ENCODE measurements at places on chromosomes 11 and 22.

- no peak for DNase-seq
These were observed 35.9 kb upstream of the WNT7B start for GRCh38 chr22:46012881-46013281.

- no peak for DNase-seq
These were observed 71.0 kb upstream of the PPARA start for GRCh38 chr22:46079093-46079860.

GRCh38 chr11:42674436-42674835 is 637.4 kb upstream of the API5 start:
- no peak for DNase-seq

- DNase-seq, result no peak
These were observed at the start of gene APOL3 for GRCh38 chr22:36160499-36160942. Gene APOL3, minus strand, starts transcription at chr22:36160755. Its CDS starts 11,700 bp downstream, at chr22:36149055.

- no peak for DNase-seq
These were observed 42.9 kb downstream of the IGF2 start for GRCh38 chr11:2096011-2096918.

GRCh38 chr11:1260023-1260501 is 37.2 kb downstream of the MUC5B start:
- no peak for DNase-seq

GRCh38 chr22:27692243-27692642 is 109.3 kb downstream of the MN1 start:
- DNase-seq, result no peak

- no peak for DNase-seq
These were observed 17.1 kb upstream of the SCN3B start for GRCh38 chr11:123671534-123671933.

- DNase-seq, result no peak
These were observed 978 bp downstream of the CSDC2 start for GRCh38 chr22:41561788-41562187.

- DNase-seq, result no peak
These were observed 590.2 kb upstream of the LRRC4C start for GRCh38 chr11:42049650-42050049.

- no peak for DNase-seq
These were observed 35.2 kb downstream of the KIRREL3 start for GRCh38 chr11:126965331-126965730.

DNA sequence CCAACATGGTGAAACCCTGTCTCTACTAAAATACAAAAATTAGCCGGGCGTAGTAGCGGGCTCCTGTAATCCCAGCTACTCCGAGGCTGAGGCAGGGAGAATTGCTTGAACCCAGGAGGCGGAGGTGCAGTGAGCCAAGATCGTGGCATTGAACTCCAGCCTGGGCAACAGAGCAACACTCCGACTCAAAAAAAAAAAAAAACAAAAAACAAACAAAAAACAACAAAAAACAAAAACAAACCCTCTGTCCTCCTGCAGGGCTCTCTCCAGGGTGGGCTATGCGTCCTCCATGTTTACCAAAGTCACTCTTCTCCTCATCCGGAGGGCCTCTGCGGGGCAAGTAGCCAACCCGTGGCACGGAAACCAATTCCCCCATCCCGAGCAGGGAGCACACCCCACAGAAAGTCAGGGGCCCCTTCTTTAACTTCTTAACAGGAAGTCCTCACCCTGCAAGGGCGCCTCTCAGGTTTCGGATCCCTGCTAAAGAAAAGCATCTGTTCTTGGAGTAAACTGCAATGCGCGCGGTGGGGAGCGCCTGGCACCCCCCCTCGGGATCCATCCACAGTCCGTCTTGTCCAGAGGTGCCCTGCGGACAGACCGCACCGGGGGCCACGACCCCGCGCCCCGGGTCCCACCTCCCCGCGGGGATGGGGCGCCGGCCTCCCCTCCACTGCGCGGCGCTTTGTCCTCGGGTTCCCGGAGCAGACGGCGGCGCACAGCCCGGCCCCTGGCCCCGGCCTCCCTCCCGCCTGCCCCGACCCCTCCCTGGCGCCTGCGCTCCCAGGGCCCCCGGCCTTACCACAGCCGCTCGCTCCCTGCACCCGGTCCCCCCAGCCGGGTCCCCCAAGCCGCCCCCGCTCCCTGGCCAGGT is 712 bp downstream of the CERK start:
- DNase-seq, result no peak

GRCh38 chr11:72326151-72326848 is 82.3 kb upstream of the PHOX2A start:
- no peak for DNase-seq

DNA sequence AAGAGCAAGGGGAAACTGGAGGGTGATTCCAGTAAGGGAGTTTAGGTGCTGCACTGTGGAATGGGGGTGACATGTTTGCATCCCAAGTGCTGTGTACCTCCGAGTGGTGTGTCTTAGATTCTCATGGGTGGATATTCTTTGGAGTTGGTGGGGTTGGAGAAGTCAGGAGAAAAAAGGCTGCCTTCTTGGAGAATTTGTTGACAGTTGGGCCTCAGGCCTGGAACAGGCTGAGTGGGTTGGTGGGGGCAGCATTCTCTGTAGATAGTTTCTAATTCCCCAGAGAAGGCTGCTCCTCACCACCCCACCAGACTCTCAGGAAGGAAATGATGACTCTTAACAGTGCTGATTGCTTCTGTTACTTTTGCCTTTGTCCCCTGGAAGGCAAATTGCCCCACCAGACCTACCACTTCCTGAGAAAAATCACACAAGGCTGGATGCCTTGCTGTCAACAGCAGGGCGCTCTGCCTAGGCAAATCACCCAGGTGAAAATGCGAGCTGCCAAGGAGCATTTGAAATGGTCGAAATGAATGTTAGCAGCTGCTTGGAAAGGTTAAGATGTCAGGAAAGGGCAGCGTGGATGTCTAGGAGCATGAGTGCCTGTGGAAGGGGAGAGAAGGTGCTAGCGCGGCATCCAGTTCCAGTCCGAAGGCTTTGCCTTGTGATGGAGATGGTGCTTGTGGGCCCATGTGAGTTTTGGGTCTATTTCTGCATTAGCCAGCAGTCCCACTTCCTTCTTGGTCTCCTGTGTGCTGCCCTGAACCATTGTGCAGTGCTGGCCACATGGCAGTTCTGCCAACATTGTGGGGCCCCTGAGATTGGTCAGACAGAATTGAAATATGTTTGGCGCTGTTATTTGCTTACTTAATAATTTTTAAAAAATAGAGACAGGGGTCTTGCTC is 29.7 kb upstream of the SORL1-AS1 start:
- no peak for DNase-seq

DNA sequence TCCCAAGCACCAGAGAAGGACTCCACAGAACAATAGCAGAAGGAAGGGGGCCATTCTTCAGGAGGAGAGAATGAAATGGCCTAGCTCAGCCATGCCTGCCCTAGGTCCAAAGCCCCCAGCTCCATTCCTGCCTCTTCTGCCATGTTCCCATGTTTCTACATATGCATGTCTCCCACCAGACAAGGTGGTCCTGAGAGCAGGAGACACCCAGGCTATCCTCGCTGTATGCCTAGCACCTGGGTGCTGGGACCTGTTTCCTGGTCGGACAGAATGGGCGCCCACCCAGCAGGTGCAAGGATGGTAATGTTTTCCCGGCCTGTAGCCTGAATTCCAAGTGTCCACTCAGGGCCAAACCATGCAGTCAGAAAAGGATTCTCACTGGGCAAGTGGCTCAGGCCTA is 30.2 kb upstream of the SLC35C1 start:
- no peak for DNase-seq

DNA sequence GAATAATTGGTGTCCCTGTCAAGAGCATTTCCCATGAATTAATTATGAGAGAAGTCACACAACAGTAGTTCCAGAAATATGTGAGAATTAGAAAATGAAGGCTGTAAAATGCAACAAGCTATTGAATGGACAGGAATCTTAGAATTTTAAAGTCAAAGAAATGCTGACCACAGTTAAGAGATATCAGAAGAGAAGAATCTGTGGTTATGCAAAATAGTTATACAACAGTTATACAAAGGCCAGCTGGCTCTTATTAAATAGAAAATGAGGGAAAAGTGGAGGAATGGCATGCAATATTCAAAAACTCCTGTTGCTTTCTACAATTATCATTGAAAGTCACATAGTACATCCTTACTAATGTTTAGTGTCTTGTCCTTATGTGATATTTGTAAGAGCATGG is 27.4 kb downstream of the CASP12 start:
- DNase-seq, result no peak

- DNase-seq, result no peak
These were observed 5.7 kb downstream of the MPZL2 start for GRCh38 chr11:118258410-118258809.

DNA sequence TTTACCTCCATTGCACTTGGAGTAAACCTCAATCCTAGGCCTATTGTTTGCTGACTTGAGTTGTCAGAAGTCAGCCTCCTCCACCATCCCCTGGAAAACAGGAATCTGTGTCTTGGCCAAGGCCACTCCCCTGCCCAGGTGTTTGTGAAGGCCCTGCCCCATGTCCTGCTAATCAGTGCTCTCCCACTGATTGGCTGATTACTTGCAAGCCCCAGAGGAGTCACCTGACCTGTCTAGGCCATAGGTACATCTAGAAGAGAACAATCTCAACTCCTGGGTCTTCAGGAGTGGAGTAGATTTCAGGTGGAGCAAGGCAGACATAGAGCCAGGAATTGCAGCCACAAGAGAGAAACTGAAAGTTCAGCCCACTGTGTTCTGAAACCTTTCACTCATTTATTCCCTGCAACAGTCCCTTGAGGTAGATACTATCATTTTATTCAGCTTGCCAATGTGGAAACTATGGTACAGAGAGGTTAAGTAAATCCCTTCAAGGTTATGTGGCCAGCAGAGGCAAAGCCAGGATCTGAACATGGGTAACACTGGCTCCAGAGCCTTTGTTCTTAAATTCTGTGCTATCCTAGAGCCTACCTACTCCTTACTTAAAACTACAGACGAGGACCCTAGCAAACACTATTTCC is 10.4 kb downstream of the OAF start:
- no peak for DNase-seq

DNA sequence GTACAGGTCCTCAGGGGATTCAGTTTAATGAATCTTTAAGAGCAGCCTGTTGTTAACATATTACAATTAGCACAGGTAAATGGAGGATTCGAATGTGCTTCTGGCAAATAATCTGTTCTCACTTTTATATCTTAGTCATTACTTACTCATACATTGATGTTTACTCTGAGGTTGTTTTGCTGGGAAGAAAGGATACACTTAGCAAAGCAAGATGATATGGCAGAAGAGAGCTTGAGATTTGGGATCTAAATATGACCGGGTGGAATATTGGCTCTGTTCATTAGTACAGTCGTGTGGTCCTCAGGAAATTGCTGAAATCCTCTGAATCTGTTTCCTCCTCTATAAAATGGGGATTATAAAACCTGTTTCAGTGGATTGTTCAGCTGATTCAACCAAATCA is 59.7 kb downstream of the SPON1 start:
- DNase-seq, result no peak

GRCh38 chr11:67627812-67628624 is 1.7 kb downstream of the NUDT8 start:
- DNase-seq, result no peak

DNA sequence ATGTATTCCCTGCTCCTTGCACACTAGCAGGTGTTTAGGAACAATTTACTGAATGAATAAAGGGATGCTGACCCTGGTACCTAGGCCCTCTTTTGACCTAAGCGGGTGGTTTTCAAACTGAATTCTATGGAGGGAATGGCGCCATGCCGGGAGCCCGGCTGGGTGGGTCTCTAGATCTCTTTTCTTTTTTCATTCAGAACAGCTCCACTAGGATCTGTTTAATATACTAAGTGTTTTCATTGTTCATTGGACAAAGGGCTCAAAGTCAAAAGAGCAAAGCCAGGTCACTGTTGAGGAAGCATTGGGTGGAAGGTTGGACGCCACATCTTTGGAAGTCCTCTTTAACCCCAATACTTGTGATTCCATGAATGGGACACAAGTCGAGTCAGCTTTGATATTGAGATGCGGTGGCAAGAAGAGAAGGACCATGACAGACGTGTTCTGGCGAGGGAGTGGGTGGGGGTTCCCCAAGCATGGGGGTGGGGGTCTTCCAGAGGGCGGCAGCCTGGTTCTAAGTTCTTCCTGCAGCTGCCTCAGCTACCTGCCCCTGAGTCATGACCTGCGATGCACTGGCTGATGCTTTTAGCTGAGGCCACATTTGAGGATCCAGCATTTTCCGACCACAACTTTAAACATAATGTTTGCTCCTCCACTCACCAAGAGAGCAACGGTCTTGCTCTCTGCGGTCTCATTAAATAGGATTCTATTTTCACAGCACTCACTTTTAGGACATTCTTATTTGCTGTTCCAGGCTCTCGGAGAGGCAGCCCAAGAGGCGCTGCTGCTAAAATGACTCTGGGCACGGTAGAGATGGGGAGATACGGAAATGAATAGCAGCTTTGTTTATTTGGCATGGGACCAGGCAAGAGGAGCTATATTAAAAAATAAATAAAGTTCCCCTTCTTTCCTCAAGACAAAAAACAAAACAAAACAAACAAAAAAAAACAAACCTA is 100.6 kb downstream of the FBXO7 start:
- no peak for DNase-seq

- no peak for DNase-seq
These were observed 5.2 kb downstream of the UPB1 start for GRCh38 chr22:24500277-24500820.

GRCh38 chr11:130300567-130300966 is 14.2 kb downstream of the ZBTB44 start:
- DNase-seq, result no peak

DNA sequence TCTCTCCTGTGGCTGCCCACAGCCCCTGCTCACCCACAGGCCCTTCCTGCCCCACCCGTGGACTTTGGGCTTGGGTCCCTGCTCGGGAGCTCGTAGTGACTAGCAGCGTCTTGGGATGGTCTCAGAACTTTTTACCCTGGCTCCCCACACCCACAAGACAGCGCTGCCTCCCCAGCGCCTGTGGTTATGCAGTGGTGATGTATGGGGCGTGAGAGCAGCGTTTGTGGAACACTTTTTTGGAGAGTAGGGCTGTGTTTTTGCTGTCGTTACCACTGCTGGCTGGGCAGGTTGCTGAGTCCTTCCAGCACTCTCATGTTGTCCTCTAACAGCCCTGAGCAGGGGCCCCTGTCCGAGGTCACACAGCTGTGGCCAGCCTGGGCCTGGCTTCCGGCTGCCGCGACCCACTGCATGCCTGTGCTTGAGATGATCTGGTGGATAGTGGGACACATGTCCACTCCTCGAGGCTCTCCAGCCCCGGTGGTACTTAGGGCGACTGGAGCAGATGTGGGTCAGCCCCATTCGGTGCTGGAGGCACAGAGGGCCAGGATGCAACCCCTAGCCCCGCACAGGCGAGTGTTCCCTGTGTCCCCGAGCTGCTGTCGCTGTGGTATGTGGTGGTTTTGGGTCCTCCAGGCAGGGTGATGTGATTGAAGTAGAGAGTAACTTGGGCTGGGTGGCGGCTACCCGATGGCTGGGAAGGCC is 7.1 kb upstream of the GRAMD4 start:
- DNase-seq, result no peak

GRCh38 chr22:18987765-18988164 is 51.7 kb upstream of the PRODH start:
- DNase-seq, result no peak

All from cortex of kidney (tissue), 1 donor.